Forelimb muscle (tissue), 1 donor: ENCODE measurements at places on chromosomes 7 and 10. TPM values are rescaled to one million over a fixed set of nuclear protein-coding genes. Genes with fewer than 3 reads are reported as not detected.

The NEUROG3 gene
- polyA plus RNA-seq: not detected

GRCh38 chr7:50270531-50271018, 33.9 kb upstream of the IKZF1 start:
- DNase-seq: no peak

GRCh38 chr10:127832501-127832900, 60.2 kb downstream of the CLRN3 start:
- DNase-seq: no peak

DNA sequence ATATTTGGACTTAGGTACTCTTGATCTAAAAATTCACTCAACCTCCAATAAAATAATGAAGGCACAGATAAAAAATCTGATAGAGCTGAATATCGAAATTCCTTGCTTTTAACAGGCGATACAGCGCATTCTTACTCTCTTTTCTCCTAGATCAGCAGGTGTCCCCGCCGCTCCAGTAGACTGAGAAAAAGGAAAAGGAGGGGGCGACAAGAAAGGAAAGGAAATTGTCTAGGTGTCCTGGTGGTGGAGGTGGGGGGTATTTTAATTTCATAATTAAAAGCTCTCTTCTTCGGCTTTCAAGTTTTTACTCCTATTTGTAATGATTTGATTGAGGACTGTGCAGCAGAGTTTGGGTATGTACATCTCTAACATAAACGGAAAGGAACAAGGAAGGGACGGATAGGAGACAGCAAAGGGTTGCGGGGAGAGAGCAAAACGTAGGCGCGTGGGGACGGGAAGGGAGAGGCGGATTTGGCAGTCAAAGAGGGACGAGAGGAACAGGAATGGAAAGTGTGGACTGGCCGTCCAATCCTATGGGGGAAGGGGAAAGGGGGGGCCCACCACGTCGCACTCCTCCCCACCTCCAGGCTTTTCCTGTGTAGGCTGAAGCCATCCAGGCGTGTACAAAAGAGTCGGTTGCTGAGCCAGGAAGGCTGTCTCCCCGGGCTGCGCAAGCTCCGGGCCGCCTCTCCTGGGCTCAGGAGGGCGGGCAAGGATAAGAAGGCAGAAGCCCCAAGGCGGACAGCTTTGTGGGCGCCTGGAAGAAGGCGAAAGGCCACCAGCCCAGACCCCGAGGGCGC, 875 bp upstream of the HECTD2 start:
- DNase-seq: peak; percentile 83

DNA sequence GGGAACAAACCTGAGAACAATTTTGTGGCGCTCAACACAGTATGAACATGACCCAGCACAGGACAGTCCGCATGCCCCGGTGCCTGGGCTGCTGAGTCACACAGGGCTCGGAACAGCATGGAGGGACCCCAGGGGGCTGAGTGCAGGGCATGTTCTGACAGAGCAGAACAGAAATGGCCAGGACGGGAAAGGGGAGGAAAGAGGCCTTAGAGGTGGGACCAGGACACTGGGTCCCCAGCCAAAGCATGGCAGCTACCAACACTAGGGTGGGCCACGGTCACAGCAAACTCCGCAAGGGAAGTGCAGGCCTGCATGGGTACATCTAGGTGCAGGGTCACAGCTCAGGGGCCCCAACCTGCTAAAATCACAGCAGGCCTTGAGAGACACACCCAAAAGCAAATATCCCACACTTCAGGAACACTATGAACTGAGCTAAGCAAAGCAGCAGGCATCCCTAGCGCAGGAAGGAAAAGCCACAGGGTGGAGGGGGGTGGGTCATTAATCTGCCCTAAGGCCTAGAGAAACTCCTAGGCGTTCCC, 5.6 kb downstream of the IMPDH1 start:
- DNase-seq: no peak

The ETV1 gene
- 11.0 TPM for polyA plus RNA-seq

- no peak for DNase-seq
These were observed 118.0 kb downstream of the PLPP4 start for GRCh38 chr10:120574981-120575380.

GRCh38 chr7:140435252-140435895, 31.5 kb downstream of the RAB19 start:
- DNase-seq: no peak

GRCh38 chr10:104080762-104081161, 4.9 kb downstream of the COL17A1 start:
- DNase-seq: no peak

The LRRTM3 gene
- 2.2 TPM for polyA plus RNA-seq

The LDB1 gene
- 83.9 TPM for polyA plus RNA-seq

GRCh38 chr10:75240329-75241076, 4.7 kb upstream of the COMTD1 start:
- no peak for DNase-seq

GRCh38 chr7:134246347-134246746, 70.4 kb downstream of the SLC35B4 start:
- no peak for DNase-seq

DNA sequence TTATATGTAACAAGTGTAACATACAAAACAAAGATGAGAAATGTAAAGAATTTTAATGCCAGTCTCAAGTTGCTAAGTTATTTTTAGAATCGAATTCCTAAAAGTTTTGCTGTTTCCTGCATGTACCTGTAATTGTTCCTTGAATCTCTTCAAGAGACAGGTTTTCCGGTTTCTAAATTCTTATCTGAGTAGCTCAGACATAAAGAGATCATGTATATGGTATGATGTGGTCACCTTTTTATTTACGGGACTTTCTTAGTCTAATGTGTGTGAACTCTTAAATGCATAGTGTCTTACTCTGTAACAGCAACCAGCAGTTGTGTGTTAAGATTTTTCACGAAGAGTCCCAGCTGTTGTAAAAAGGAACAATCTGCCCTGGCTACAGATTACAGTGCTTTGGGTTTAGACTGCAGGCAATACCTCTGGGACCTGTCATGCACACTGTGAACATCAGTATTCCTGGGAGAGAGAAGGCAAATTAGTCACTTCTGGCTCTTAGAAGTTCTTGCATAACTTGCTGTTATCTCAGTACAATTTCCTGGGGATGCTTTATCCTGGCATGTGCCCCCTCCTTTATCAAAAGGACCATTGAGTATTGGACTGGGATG, 263.4 kb downstream of the BICC1 start:
- DNase-seq: no peak

The DIP2C gene
- 26.3 TPM for polyA plus RNA-seq
